ENCODE measurements at places on chromosomes 4 and X.

DNA sequence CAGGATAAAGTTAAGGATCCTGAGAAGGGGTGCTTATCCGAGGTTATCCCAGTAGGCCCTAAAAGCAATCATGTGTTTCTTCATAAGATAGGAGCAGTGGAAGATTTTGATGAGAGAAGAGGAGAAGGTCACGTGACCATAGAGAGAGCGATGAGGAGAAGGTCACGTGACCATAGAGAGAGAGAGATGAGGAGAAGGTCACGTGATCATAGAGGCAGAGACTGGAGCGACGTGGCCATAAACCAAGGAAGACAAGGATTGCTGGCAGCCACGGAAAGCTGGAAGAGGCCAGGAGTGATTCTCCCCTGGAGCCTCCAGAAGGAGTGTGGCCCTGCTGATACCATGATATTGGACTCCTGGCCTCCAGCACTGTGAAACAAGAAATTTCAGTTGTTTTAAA is 38.4 kb upstream of the ZNF518B start:
- no peak for DNase-seq

- no peak for DNase-seq
Measured at GRCh38 chrX:48709522-48710112, 13.1 kb downstream of the SUV39H1 start.

GRCh38 chr4:57211131-57211530 is 100.9 kb upstream of the IGFBP7 start:
- DNase-seq = no peak

- DNase-seq = no peak
Measured at GRCh38 chr4:186009976-186010375, 59.0 kb upstream of the TLR3 start.

DNA sequence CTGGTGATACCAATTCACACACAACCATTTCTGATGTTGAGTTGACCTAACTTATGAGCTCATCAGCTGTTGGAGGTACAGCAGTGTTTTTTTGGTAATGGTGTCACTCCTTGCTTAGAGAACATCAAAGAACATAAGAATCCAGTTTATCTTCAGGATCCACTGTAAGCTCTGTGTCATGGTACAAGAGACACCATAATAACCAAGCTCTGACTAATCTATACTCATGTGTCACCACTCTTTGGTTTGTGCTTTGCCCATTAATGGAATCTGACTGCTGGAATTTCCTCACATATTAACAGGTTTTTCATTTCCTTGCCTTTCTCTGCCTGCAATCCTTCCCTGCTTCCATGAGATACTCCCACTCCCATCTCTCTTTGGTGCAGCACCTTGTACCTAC is 735.1 kb upstream of the LCORL start:
- DNase-seq = no peak

DNA sequence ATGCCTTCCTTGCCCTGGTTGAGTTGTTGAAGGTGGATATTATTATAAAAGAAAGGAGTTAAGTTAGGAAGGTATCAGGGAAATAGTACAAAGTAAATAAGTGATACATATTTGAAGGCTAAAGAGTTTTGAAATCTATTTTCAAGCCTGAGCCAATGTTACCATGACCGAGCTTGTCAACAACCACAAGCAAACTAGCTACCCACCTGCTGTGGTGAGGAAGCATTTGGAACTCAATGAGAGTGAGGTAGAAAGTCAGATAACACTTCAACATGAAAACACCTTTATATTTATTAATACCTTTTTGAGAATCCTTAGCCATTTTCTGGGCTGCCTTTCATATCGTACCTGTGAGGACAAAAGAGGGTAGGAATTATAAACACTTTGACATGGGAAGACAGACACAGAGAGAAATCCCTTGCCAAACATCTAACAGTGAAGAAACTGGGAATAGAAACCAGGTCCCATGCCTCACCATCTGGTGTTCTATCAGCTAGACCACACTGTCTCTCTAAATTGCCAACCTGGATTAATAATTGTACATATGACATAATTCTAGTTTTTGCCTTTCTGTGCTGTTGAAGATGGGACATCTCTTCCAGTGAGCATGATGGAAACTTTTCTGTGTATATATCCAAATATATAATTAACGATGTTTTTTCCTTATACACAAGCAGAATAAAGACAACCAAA is 606.4 kb upstream of the NR3C2 start:
- no peak for DNase-seq

DNA sequence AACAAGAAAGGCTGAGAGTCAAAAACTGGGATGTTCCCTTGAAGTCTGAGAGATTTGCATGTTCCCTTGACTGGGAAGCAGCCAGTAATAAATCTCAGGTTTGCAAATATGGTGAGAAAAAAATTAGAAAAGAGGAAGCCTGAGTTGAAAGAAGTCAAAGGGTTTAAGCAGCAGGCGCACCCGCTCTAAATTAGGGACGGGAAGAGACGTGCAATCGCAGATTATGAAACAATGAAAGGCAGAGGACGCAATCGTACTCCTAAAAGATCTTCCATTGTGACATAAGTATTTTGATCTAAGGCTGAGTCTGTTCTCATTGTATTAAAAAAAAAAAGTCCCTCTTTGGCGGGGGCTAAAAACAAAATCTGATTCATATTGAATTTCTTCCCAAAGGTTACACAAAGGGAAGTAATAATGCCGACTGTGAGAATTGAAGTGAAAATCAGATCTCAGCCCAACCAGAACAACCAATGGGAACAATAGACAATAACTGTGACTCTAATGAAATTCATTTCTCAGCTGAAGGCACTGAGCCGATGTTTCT is 28.2 kb downstream of the SAT1 start:
- no peak for DNase-seq

DNA sequence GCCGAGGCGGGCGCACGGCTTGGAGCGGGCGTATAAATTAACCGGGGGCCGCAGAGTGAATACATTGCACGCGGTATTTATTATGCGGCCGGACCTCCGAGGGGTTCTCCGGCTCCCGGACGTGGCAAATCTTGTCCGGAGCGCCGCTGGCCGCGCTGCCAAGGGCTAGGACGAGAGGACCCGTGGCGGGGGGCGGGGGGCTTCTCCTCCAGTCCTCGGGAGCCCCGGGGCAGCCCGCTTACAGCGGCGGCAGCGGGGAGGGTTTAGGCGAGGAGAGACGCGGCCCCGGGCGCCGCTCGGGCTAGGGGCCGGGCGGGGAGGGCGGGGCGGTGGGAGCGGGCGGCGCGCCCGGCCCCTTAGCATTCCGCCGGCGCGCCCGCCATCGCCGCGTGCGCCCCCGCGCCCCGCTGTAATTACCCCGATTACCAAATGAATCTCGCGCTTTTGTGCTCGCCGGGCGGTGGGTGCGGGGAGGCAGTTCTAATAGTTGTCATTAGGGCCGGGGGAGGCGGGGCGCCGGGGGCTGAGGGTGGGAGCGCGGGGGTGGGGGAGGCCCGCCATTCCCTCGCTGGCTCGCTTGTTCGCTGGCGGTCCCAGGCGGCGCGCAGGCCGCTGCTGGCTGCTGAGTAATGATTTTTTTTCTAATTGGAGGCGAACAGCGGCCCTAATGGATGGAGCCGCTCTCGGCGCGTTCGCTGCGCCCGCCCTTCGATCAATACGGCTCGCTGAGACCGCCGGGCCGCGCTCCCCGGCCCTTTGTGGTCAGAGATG is 276.6 kb downstream of the BCOR start:
- DNase-seq = no peak

DNA sequence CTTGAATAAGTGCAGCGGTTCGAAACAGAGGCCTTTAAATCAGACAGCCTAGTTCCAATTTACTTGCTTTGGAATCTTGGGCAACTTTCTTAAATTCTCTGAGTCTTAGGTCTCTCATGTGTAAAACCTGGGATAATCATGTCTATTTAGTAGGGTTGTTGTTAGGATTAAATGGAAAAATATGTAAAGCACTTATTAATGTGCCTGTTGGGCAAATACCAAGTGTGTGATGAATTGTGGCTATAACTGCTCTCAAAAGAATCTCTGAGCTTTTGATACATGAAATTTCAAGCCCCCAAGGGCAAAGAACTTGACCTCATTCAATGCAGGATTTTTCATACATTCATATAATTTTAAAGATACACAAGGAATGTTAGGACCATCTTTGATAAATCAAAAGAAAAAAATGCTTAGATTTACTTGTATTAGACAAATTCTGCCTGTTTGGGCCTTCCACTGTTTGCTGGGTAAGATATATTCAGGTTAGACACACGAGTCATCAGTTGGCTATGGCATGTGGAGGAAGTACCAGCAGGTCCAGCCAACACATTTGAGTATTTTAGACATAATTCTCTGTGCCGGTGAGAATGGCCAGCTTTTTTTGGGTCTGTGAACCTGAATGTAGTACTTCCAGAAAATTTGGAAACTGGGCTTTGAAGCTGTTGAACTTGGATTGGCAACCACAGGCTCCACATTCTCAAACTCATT is 241.4 kb upstream of the CNKSR2 start:
- no peak for DNase-seq

DNA sequence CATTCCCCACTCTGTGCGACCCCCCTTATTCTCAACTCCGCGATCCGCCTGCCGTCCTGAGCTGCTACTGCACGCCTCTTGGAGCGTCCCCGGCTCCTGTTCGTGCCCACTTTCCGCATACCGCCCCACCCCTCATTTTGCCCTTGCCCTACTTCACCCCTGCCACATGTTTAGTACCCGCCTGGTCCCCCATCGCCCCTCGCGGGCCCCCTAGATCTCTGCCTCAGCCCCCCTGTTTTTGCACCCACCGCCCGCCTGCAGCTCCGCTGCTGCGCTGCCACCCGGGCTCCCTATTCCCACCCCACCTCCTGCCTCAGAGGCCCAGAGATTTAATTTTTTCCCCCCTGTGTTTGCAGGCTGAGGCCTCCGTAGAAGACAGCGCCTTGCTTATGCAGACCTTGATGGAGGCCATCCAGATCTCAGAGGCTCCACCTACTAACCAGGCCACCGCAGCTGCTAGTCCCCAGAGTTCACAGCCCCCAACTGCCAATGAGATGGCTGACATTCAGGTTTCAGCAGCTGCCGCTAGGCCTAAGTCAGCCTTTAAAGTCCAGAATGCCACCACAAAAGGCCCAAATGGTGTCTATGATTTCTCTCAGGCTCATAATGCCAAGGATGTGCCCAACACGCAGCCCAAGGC is 1.4 kb downstream of the MAGED1 start:
- DNase-seq = no peak

DNA sequence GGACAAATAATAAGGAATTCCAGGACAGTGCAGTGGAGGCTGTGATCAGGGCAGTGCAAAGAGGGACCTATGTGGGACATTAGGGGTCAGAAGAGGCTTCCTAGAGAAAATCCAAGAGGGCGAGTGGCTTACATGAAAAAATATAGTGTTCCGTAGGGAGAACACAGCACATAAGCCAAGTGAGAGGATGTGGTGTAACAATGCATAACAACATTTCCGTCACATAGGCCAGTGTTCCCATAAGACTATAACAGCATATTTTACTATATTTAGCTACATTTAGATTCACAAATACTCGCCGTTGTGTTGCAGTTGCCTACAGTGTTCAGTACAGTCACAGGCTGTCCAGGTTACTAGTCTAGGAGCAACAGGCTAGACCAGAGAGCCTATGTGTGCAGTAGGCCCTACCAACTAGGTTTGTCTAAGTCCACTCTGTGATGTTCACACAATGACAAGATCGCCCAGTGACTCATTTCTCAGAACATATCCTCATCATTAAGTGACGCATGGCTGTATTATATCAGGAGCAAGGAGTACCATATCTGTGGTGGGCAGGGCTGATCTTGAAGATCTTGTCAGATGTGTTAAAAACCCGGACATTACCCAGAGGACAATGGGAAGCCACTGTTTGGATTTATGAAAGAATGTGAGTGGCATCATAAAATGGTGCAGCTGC is 74.0 kb upstream of the TBL1X start:
- no peak for DNase-seq

GRCh38 chr4:673349-674091 is 556 bp downstream of the ATP5ME start:
- no peak for DNase-seq
